ENCODE measurements at places on chromosomes 16 and 17. TPM values are rescaled to one million over a fixed set of nuclear protein-coding genes. Genes with fewer than 3 reads are reported as not detected.

GLIS2 gene
- total RNA-seq, result 0.24 TPM

IRX3 gene
- 15.1 TPM for total RNA-seq

FOXL1 gene
- 5.7 TPM for total RNA-seq

ZNF319 gene
- total RNA-seq, result 1.3 TPM

KIF19 gene
- not detected for total RNA-seq

Measured in RPMI7951 (cell line).